T follicular helper cell (primary cell): ENCODE measurements at places on chromosomes 1 and 21.

- no peak for DNase-seq
These were observed 8.7 kb downstream of the ANP32E start for GRCh38 chr1:150227228-150227627.

- no peak for DNase-seq
These were observed 84.5 kb upstream of the ST6GALNAC5 start for GRCh38 chr1:76782809-76783208.

DNA sequence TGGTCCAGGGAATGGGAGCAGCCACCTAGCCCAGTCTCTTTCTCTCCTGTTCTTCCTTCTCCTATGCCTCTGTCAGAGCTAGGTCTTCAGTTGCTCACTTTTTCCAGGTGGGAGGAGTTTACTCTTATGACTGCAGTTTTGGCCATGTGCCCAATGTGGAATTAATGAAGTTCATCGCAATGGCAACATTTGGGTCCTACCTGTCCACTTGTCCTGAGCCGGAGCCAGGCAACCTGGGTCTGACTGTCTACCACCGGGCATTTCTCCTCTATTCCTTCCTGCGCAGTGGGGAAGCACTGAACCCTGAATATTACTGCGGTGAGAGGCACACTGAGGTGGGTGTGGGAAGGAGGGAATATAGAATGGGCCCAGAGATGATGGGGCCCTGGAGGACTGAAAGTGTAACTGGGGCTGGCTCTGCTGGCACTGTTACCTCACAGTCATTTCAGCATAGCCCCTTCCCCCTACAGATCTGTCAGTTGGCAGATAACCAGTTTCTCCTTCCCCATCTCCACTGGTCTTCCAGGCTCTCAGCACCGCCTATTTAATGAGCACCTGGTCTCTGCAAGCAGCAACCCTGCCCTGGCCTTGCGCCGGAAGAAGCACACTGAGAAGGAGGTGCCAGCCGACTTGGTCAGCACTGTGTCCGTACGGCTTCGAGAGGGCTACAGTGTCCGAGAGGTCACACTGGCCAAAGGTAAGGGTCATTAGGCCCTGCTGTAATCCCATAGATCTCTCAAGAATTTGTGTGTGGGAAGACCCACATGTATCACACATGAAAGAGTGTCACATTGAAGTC lies 30.1 kb downstream of the SZT2 start:
- no peak for DNase-seq

GRCh38 chr1:40951943-40952743 lies 27.4 kb upstream of the CTPS1 start:
- DNase-seq: peak; percentile 29

GRCh38 chr1:149917571-149918144 lies at the start of gene SV2A:
TSS of gene SV2A (minus strand) at chr1:149917844. CDS start at chr1:149913840, 4,004 bp downstream.
- peak; percentile 36 for DNase-seq

DNA sequence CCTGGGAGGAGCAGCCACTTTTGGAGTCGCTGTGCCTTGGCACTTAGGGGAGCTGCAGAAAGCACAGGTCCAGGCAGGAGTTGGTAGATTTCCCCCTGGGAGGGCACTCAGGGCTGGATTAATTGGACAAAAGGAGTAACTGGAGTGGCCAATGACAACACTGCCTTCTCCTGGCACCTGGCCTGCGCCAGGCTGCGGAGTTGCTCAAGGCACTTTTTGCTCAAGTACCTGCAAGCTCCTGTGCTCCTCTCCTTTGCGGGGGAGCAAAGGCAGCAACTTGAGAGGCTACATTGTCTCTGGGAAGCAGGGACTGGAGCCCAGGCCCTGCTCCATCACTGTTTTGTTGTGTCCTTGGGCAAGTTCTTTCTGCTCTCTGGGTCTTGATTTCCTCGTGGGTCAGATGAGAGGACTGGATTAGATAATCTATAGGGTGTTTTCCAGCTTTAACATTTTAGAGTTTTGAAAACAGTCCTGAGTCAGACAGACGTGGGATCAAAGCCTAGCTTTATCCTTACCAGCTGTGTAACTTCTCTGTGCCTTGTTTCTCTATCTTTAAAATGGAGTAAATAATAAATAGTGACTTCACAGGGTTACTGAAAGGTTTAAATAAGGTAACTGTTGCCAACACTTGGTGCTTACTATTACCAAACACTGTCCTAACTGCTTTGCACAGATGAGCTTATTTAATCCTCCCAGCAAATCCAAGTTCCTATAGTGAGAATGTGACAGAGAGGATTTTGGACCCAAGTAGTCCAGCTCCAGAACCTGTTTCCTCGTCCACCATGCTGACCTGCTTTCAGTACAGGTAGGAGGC lies 18.0 kb upstream of the GRHL3 start:
- DNase-seq: no peak

DNA sequence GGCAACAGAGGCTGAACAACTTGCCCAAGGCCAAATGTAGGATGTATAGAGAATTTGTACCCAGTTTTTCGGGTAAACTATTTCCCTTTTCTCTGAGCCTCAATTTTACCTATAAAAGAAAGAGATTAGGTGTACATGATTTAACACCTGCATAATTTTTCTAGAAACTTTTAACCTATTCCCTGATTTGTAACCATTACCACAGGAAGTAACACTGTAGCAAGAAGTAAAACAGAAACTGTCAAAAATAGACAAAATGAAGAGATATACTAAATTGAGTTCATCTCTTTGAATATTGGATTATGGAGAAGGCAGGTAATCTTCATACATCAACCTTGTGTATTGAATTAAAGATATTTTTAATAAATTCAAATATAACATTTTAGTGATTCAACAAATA lies 136.2 kb downstream of the ZC3H11B start:
- no peak for DNase-seq

- peak; percentile 53 for DNase-seq
These were observed 46.6 kb upstream of the CTBS start for GRCh38 chr1:84620720-84621313.

GRCh38 chr1:99503276-99503747 lies 142.6 kb upstream of the PALMD start:
- no peak for DNase-seq

DNA sequence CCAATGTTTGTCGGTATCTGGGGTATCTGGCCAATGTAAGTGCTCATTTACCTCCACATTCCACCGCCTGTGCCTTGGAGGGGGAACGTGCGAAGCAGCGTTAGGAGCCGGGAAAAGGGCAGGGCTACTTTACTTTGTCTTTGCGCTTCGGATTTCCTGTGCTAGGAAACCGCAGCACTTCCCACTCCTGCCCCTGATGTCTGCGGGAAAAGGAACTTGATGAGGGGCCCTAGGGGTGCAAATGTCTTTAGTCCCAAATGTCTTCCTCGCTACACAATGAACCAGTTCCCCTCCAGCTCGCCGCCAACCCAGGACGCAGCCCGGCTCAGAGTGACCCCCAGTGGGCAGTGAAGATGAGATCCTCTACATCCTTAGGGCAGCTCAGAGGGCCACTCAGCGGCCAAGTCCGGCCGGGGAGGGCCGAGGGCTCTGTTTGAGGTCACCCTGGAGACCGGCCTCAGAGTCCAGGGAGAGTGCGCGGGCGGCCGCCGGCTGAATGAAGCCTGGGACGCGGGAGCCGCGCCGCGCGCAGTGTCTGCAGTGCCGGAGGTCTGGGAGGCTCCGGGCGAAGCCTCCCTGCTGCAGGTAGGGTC lies at the start of gene DYNLT5:
Gene DYNLT5 (plus strand): TSS at position 460 of the 593 bp plus-strand sequence. CDS start 2,200 bp downstream, outside the sequence.
- no peak for DNase-seq

DNA sequence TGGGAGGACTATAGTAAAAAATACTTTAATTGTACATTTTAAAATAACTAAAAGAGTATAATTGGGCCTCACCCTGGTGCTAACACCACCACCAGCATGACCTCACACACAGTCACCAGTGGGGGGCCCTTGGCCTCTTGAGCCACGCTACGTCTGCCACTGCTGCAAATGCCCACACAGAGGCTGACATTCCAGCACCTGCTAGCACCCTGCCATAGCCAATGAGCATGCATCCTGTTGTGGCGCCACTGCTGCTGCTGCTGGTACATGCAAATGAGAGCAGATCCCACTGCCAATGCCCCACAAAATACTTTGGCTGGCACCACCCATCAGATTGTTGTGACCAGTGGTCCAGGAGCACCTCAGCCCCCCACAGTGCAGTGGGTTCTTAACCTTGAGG lies 31.5 kb upstream of the TNR start:
- no peak for DNase-seq

DNA sequence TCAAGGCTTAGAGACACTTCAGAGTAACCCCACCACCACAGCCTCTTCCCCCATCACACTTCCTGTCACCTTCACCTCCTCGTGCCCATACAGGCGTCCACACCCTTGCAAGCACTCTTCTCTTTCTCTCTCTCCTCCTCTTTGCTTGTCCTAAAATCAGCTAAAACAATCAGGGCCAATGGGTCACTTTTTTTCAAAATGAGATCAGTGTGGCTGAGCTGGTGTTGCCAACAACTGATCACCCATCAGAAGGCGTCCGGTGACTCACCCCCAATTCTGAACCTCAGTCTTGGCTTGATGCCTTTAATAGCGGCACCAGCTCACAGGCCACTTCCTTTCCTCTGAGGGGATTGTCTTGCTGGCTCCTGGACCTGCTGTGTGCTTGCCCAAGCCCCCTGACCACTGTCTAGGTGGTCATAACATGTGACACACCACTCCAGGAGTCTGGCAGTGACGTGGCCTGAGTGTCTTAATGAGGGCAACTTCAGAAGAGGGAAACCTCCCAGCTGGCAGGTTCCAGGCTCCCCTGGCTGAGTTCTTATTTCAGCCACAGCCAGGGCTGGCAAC lies 1.6 kb downstream of the DRAXIN start:
- no peak for DNase-seq

GRCh38 chr21:38914528-38915293 lies 109.0 kb downstream of the ETS2 start:
- no peak for DNase-seq

DNA sequence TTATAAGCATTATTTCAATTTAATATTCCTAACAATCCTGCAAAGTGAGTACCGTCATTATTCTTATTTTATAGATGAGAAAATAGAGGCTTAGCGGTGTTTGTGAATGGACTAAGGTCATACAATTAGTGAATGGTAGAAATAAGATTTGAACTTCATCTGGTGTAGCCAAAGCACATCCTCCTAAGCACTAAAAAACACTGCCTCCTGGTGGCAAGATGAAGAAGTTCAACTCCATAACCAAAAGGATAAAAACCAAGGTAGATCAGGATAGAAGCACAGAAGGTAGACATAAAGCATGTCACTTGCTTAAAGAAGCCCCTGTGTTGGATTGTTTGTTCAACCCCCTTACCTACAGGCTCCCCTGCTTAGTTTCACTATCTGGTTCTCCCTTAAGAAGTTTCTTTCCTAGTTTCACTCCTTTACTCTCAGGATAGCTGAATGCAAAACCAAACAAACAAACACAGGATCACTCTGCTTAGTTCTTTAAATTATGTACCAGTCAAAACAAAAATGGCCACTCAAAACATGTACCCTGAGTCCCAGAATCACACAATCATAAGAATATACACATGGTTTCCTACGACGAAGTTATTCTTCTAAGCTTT lies 12.7 kb upstream of the AIM2 start:
- DNase-seq: no peak

- no peak for DNase-seq
These were observed 70.1 kb upstream of the EFHD2 start for GRCh38 chr1:15339570-15339969.

- no peak for DNase-seq
These were observed at the start of gene AGO4 for GRCh38 chr1:35807614-35808449. TSS of gene AGO4 (plus strand) at chr1:35808016. CDS start at chr1:35808417, 401 bp downstream.

DNA sequence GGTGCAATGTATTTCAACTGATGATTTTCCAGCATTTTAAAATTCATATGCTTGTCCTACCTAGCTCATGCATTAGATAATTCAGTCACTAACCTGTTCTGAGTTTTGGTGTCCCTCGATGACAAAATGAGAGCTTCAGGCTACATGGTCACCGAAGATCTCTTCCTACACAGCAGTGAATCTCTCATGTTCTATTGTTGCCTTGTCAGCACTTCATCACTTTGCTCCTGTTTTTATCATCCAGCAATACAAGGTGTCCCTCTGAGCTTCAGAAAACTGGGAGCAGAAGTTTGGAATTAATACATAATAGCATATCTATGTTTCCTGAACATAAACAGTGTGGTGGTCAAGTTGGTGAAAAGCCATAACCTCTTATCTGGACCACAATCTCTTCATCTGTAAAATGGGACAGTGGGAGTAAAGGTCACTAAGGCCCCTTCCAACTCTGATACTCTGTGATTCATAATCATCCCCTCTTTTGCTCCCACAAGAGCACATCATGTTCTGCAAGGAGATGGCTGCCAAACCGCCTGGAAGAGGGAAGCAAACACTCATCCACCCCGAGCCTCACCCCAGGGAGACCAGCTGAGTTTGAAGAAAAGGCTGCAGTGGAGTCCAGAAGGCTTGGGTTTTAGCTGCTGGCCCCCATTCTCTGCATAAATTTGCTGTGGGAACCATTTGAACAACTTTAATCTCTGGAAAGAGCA lies 137.9 kb upstream of the F3 start:
- no peak for DNase-seq

GRCh38 chr1:62370594-62370993 lies 51.4 kb upstream of the KANK4 start:
- DNase-seq: no peak

GRCh38 chr1:67588178-67588855 lies 96.7 kb upstream of the GADD45A start:
- no peak for DNase-seq

- no peak for DNase-seq
These were observed 501 bp downstream of the FBXO6 start for GRCh38 chr1:11664336-11665065.

DNA sequence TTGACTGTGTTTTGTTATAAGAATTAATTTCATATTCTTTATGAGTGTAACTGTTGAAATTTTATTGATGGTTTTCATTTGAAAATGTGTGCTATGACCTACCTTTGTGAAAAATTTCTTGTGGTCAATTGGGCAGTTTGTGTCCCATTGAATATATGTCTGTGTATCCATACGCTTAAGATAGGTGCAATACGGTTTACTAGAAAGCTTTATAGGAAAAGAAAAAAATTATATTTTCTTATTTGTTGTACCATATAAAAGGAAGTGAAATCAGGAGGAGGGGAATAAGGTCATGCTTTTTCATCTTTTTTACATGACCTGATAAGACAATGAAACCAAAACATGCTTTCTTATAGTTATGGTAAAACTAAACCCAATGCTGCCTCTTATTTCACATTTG lies 807.7 kb downstream of the USP25 start:
- no peak for DNase-seq

DNA sequence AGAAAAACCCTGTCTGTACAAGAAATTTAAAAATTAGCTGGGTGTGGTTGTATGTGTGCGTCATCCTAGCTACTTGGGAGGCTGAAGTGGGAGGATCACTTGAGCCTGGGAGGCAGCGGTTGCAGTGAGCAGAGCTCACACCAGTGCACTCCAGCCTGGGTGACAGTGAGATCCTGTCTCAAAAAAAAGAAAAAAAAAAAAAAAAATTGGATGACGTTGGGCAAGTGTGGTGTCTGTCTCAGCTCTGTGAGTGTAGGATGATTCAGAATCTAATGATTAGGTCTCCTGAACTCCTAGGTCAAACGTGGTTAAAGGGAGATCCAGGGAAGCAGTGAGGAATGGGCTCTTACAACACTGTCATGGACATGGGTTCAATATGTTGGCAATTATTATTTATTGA lies 435.9 kb downstream of the KIF26B start:
- DNase-seq: no peak
